Stimulated activated CD8-positive, alpha-beta memory T cell treated with anti-CD3 and anti-CD28 coated beads, Interleukin-12 subunit alpha, Interleukin-12 subunit beta, amount 100 ng/mL, for 1 hour (primary cell): ENCODE measurements at places on chromosomes 3 and 15.

- no peak for DNase-seq
Observed at GRCh38 chr3:114899186-114899931, 247.7 kb downstream of the ZBTB20 start.

- DNase-seq = no peak
Observed at GRCh38 chr3:48474619-48475018, 28.1 kb downstream of the ATRIP start.

DNA sequence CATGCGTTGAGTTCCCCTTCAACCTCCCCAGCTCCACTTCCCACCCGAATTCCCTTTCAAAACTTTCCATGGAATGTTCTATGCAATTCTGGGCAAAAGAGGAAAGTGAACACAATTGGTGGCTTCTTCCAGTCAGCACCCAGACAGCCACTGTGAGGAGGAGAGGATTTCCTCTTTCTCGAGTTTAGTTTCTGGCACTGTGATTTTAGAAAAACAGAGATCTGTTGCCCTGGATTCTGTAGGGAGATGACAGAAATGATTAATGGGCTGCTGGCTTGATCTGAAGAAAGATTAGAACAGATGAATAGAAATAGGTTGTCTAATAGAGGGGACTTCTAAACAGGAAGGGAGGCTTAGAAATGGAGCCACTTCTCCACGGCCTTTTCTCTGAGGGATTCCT, 172.0 kb downstream of the MCTP2 start:
- no peak for DNase-seq

DNA sequence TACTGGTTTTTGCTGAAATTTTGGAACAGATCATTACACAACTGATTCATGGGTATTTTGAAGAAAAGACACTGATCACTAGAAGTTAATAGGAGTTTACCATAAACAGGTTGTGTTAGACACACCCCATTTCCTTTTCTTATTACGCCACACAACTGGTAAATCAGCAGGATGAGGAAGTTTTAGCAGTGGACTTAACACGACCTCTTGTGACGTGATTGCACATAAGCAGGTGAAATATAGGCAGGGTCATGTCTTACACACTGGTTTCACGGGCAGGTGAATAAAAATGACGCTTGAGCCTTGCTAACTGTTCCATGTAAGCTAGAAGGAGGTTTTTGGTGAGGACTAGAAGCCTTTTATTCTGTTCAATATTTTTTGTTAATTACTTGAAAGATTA, 27.1 kb upstream of the TPRG1 start:
- DNase-seq = no peak

- DNase-seq = no peak
Observed at GRCh38 chr15:49282366-49282765, 112.3 kb downstream of the GALK2 start.

DNA sequence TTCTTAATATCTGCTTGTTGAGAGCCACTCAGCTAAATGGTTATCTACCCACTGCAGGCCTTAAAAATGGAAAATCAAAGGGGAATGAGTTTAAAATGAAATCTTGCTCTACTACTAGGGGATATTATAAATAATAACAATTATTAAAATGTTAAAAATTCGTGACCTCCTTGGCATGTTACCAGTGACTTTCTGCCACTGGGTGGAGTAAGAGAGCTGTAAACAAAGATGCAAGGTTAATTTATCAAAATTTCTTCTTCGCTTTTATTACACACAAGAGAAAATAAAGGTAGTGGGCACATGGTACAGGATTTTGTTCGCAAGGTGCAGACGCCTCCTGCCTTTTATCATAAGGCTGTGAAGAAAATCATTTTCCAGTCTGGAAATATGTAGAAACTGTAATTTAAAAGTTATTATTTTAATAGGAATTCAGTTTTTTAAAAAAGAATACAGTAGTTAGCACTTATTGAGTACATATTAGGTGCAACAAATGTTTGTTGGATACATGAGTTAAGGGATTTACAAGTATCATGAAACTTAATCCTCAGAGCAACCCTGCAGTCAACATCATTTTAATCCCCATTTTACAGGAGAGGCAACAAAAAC, 272.6 kb downstream of the SUCLG2 start:
- no peak for DNase-seq

DNA sequence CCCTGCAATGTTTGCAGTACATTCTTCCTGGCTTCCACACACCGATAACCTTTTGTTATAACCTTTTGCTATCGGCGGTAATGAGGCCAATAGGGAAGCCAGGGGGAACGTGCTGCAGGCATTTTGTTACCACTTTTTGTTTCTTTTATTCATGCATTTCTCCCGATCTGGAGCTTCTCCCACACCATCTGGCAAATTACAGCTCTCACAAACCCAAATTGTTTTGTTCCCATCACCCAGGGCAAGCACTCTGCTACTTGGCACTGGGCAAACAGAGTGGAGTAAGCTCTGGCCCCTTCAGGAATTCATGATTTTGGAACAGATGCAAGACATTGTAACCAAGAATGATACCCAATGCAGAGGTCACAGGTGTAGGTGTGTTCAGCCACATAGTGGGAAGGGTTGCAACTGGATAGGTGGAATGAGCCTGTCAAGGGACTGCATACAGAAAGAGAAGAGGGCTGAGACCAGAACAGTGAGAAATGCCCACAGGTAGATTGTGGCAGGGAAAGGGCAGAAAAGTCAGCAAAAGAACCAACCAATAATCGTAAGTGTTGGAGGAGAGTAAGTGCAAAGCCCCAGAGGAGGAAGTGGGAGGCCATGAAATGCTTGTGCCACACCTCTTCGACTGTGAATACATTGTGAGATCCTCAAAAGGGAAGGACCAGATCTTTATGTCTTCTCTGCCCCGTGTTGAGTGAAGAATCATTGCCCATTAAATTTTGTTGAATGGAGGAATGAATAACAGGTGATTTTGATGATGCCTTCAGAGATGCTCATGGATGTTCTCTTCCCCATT, 45.8 kb downstream of the PARP15 start:
- no peak for DNase-seq

GRCh38 chr3:72395776-72396311, 452.4 kb downstream of the SHQ1 start:
- no peak for DNase-seq
